ENCODE measurements at places on chromosomes 4 and X.

DNA sequence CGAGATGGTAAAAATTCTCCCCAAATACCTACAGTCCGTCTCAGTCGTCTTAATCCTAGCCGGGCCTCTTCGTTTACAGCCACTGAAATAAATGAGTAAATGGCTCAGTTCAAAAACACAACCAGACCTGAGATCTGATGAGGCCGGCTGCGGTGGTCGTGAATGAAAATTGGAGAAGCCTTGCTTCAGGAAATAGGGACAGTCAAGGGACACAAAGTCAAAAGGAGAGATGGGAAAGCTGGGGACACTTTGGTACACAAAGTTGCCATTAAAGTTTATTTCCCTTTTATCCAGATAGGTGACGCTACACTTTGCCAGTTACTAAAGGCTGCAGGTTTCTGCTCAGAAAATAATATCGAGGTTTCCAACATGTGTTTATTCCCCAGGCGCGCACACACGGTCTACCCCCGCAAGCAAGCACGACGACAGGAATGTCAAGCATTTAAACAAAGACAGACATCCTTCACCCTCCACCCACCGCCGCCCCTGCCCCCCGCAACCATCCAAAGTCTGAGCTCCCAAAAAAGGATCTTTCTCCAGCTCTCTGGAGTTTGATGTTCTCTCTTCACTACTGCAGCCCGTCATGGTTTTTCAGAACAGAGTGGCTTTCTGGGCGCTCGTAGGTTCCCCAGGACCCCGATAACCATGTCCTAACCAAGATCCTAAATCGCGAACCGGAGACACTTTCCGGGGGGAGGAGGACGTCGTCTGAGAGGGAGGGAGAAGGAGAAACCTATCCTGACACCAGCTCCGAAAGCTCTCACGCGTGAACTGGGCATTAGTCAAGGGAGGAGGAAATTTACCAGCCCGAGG lies 1.3 kb upstream of the PCDH7 start:
- DNase-seq, result no peak

DNA sequence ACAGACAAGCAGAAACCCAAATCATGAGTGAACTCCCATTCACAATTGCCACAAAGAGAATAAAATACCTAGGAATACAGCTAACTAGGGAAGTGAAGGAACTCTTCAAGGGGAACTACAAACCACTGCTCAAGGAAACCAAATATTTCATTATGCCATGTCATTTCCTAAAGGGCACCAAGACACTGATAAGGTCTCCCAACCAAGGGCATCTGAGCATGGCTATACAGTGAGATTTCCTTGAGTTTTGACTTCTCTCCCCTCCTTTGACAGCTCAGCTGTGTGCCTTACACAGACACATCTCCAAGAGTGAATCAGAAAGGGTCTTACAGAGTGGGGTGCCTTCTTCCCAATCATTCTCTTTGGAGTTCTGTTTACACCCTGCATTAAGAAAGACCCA lies 40.4 kb downstream of the PCDH7 start:
- DNase-seq, result no peak

GRCh38 chrX:18927558-18927957 lies 56.4 kb downstream of the PHKA2 start:
- no peak for DNase-seq

- DNase-seq, result no peak
These were observed 102.9 kb upstream of the TNIP3 start for GRCh38 chr4:121266982-121267381.

- DNase-seq, result no peak
These were observed 213.6 kb upstream of the VEGFC start for GRCh38 chr4:177006331-177006730.

DNA sequence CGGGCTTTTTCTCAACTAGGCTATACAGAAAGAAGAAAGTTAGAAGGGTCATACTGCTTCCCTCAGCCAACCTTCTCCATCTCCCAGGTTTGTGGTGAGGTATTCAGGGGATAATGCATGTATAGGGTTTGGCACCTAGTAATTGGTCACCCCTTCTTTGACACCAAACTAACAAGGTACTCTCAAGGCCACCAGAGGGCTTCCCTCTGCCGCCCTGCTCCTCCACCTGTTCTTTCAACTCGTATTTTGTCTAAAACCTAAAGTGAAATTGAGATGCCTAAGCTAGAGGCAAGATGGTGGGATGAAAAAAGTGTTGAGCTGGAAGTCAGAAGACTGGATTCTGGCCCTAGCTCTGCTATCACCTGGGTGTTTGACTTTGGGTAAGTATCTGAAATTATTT lies 22.0 kb downstream of the CT47C1 start:
- DNase-seq, result no peak

DNA sequence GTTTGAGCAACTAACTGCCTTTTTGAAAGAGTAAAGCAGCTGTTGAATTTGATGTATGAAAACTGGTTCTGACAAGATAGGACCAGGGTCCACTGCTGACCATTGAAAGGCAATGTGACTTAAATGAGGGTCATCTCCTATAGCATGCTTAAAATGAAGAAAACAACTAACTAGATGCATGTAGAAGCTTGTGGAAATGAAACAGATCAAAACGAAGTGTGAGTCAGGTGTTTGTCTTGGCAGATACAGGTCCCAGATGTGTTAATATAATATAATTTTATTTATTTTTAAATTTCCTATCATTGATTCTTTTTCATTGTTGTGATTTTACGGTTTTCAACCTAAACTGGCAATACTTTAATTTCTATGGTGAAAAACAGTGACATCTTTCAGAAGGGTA lies 83.6 kb downstream of the ATOH1 start:
- no peak for DNase-seq

GRCh38 chrX:16604337-16604736 lies 45.6 kb upstream of the S100G start:
- no peak for DNase-seq

- DNase-seq, result no peak
These were observed 932.4 kb downstream of the PCDH18 start for GRCh38 chr4:136599890-136600289.

- DNase-seq, result no peak
These were observed 2.7 kb downstream of the TFE3 start for GRCh38 chrX:49040376-49040955.

DNA sequence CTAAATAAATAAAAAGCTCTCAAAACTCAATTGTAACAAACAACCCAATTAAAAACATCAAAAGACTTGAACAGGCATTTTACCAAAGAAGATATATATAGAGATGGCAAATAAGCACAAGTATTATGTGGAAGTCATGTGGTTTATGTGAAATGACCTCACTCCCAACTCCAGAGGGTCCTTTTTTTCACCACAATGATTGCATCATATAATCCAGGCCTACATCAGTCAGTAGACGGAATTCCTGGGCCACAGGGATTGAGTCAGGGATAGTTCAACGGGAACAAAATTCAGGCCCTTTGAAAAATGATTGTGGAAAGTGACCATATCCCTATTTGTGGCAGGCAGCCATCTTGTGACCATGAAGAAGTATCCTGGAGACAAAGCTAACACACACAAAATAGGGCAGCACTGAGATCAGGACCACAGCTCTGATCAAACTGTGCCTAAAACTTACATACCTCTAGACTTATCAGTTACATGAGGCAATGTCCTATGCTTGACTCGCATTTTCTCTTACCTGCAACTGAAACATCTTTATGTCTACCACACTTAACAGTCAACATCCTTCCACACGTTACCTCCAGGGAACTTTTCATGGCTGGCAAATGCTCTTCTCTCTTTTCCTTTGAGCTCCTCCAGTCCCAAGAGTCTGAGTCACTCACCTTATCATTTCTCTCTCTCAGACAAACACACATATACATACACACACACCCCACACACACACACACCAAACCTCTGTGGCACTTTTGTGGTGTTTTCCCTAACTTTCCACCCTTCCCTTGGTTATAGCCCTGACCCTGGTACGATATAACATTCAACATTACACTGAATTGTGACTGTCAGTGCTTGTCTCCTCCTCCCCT lies 113.5 kb downstream of the PHF8 start:
- no peak for DNase-seq

DNA sequence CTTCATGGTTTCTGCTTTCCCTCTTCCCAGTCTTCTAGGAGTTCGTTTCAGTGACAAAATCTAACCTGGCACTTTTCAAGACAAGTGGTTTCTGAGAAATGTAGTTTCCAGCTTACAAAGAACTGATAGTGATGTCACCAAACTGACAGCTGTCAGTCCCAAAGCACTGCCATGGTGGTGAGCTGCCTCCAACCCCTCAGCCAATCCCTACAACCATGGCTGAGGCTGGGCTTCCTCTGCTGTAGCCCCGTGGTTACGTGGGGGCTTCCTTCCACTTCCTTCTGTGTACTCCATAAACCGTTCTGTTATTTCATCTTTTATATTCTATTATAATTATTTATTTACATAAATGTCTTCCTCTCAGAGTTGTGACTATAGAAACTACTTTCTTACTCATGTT lies 198.6 kb upstream of the AGA start:
- no peak for DNase-seq

DNA sequence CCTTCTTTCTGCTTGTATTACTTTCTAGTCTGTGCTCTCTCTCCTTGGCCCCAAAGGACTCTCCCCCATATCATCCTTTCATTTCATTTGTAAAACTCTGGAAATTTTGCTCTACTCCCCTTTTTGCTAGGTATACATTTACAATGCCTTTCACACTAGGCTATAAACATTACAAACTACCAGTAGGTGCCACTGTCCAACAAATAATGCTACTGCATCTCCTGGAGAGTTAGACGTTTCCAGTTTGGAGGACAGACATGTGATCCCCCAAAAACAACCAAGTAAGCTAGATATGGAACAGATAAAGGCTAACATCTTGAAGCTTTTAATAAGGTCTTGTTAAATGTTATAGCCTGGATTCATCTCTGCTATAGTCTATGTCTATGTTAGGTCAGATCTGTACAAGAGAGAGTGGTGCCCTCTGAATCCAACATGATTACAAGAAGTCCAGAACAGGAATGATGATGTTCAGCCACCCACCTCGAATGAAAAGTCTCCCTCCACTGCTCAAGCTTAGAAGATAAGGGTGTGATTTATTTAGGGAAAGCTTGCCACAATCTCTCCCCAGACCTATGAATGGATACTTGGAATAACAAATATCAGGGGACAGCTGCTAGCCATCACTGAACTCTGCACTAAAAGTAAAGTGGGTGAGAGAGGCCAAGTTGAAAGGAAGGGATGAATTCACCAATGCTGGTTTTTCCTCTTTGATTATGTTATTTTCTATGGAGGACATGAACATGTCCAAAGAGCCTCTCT lies 14.3 kb downstream of the CBR4 start:
- DNase-seq, result no peak

GRCh38 chr4:152039691-152040090 lies 278.9 kb upstream of the GATB start:
- no peak for DNase-seq

DNA sequence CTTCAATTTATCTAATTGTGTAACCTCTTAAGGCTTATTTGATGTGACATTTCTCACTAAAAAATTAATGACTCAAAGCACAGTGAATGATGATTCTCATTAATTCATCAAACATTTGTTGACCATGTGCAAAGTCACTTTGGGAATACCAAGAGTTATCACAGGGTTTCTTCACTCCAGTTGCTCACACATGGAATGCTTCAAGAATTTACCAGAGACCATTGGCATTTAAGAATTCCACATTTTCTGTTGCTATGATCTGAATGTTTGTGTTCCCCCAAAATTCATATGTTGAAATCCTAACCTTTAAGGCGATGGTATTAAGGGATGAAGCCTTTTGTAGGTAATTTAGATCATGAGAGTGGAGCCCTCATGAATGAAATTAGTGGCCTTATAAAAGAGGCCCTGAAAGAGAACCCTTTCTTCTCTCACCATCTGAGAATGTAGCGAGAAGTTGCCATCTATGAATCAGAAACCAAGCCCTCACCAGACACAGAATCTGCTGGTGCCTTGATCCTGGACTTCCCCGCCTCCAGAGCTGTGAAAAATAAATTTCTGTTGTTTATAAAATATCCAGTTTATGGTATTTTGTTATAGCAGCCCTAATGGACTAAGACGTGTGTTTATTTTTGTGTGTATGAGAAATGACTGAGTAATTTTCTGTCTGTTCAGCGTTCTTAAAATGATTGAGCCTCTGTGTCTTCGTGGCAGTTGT lies 16.4 kb upstream of the SRPX start:
- DNase-seq, result no peak

- no peak for DNase-seq
These were observed 57.1 kb downstream of the RELL1 start for GRCh38 chr4:37628977-37629609.

GRCh38 chr4:24226667-24227066 lies 336.8 kb upstream of the PPARGC1A start:
- DNase-seq, result no peak

GRCh38 chrX:15167826-15168225 lies 102.1 kb downstream of the ASB9 start:
- no peak for DNase-seq

DNA sequence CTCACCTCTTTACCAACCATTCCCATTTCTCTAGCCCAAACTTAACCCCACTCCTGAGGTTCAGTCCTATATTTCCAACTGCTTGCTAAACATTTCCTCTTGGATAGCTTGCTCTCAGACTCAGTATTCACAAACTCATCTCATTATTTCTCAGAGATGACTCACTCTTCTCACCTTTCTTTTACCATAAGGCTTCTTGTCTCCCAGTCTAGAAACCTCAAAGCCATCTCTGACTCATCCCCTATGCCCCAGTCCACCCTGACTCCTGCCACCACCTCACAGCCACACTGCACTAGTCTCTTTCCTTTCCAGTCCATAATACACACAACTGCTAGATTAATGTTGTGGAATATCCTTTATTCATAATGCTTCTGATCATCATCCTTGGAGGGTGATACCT lies 4.8 kb downstream of the FRMPD3 start:
- DNase-seq, result no peak

- no peak for DNase-seq
These were observed 31.7 kb downstream of the AGA start for GRCh38 chr4:177410566-177410965.
